ENCODE measurements at places on chromosomes 7 and 10.

DNA sequence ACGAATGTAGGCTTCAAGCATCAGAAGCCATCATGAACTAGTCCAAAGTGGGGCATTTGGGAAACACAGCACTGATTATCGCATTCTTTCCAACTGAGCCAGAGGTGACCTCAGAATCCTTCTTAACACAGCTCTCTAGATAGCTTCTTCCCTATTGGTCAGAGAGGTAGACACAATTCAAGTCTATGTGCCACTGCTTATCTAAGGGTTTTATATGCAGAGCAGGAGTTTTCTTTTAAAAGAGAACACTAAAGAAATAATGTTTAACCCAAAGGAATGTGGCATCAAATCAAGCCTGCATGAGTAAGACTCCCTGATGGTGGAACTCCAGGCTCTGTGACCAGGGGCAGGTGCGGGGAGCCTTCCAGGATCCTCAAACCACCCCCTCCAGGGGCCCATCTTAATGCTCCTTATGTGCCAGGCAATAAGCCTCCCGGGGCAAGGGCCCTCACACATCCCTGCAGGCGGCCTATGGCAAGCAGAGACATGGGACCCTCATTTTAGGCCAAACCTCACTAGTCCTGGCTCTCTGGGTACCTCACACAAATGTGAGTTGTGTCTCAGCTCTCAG lies 13.8 kb downstream of the HSPA12A start:
- DNase-seq, result no peak

DNA sequence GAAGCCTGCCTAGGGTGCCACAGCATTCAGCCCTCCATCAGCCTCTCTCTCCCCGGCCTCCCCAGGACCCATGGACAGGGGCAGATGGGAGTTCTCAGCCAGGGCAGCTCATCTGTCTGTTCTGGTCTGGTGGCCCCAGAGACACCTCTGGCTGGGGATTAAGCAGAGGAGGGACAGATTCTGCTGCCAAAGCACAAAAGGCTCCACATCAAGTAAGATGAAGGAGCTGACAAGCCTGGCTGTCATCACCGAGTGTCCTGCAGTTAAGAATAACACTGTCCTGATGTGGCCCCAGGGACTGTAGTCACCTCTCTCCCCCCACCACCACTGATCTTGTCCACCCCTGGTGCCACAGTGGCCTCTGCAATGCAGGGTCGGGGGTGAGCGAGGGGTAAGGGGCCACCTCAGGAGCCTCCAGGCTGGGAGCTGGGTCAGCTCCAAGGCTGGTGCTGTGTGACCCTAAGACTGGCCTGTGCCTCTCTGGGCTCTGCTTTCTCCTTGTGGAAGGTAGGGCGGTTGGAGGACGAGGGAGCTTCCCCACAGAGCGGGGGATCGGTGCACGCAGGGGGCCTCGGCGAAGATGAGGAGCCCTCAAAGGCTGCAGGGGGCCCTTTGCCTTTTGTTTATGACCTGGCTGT lies 18.7 kb downstream of the C10orf105 start:
- DNase-seq, result no peak

- no peak for DNase-seq
These were observed 1.3 kb upstream of the RASSF4 start for GRCh38 chr10:44958196-44958897.

- no peak for DNase-seq
These were observed 8.8 kb downstream of the BBIP1 start for GRCh38 chr10:110910138-110910537.

DNA sequence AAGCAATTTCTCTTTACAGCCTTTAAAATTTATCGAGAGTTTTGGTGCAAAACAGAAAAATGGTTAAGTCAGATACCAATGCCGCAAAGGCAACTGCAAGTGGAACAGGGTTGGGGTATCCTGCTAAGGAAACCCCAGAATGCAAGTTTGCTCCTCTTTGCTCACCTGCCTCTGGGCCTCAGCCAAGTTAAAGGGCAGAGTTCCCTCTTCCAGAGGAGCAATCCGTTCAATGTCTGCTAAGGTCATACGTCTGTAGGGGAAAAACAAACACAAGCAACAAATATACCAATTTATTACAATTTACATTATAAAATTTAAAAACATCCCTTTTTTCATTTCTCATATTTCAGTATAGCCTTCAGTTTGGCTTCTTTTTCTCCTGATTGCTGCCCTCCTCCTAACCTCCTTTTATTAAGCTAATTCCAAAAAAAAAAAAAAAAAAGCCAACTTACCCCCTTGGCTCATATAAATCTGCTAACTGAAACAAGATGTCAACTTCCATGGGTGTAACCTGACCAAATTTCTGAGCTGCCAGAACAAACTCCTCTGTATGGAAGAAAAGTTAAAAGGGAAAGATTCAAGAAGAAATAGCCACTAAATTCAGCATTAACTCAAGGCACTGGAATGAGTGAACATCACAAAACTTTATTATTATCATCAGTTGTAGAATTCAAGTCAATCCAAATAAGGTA lies 132.6 kb downstream of the SLC25A13 start:
- DNase-seq, result no peak

DNA sequence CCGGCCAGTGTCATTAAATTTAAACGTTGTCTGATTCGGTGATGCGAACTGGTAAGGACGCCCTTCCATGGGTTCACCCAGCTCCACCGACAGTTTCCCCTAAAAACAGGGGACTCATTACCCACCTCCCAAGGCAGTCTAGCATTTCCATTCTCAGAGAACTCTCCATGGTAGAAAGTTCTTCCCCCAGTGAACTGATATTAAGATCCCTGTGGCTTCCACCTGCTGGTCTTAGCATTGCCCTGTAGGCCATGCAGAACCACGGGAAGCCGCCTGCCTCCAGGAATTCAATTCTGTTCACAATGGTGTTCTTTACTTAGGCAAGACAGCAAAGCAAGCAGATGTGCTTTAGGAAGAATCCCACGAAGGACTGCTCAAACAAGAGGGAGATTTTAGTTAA lies 128.9 kb upstream of the NANOS1 start:
- no peak for DNase-seq

DNA sequence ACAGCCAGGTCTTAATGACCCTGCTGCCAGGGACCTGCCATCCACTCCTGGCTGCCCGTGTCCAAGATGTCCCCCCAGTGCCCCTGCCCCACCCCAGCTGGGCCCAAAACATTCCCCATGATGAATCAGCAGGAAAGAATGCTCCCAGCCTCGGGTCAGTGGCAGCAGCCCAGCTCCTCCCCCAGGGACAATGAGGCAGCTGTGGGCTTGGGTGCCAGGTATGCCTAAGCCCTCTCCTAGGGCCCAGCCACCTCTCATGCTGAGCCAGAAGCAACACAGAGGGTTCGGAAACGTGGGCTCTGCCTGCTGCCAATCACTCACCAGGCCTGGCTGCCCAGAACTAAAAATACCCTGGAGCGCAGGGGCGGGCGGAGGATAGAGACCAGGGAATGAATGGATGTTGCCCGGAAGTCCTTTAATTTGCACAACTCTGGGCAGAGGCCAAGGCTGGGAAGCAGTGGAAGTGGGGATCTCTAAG lies 1.5 kb upstream of the LOXL4 start:
- DNase-seq, result no peak
